ENCODE measurements at places on chromosomes 5 and 9.

DNA sequence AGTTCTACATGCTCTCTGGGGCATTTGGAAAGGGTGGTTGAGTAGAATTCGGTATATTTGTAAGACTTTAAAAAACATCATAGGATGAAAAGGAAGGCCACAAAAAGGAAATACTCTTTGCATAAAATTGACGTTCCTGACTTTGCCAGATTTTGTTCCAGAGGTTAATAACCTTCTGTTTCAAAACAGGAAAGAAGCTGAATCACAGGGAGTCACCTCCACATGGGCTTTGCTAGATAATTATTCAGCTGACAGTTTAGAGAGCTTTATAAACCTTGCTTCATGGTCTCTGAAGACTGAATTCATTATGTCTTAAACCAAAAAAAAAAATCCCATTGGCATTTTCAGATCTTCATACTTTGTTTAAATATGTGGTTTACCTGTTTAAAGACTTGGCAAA, 203.7 kb downstream of the SEMA6A start:
- no peak for DNase-seq

DNA sequence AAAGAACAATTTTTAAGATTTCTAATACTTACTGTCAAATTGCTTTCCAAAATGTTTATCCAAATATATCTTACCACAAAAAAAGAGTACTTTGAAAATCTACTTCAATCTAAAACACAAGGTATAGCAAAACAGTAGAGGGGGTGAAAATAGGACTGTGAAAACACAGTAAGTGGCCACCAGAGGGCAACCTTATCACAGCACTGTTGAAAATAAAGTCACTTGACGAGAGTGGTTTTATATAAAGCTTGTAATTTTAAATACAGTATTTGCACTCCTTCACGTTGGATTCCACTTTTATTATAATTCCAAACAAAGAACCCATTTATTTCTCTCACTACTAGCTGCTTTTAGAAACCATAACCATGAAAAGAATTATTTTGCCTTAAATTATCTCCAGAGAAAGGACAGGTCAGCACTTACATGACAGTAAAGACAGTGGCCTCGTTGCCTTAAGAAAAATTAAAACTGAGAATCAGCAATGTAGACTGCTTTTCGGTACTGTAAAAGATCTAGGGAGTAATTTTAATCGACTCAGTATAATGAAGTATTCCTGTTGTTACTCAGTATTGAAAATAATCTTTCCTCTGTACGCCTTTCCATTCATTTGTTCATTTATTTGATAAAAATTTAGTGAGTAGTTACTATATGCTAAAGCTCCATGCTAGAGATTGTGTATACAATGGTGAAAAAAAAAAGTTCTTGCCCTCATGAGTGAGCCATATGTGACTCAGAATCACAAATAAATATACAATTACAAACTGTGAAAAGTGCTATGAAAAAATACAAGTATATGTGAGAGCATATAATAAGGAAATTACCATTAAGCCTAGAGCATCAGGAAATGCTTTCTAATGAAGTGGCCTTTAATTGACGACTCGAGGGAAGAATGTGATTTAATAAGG, 40.0 kb upstream of the CDK5RAP2 start:
- DNase-seq = peak; percentile 55

GRCh38 chr9:75812141-75812540, 78.3 kb upstream of the PCSK5 start:
- DNase-seq = no peak

GRCh38 chr9:112786829-112787520, 36.4 kb downstream of the SNX30 start:
- DNase-seq = no peak

DNA sequence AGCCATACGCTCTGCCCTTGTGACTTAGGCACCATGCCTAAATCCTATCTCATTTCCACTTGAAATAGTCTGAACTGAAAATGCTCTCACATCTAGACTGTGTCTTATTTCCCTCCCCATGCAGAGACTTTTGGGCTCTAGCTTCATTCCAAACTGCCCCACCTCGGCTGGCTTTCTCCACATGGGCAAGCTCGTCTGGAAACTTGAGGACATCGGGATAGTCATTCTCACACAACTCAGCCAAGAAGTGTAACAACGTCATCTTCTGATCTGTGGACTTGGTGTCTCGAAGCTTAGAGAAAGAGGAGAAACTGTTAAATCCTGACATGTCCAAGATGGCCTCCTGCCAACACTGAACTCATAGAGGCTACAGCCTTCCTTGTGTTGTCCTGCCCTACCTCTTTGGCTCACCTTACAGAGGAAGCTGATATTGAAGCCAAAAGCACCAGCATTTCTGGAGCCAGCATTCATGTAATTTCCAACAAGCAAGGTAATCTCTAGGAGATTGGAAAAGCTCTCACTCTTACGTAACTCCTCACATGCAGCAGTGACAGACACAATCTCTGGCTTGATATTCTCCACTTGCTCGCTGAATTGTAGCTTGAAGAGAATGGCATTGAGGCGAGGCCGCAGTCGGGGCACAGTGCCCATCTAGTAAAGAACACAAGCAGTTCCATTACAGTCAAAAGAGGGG, 39.6 kb downstream of the PCDHGC5 start:
- DNase-seq = no peak

- no peak for DNase-seq
These were observed 178.3 kb downstream of the MRPS30 start for GRCh38 chr5:44987026-44987425.

GRCh38 chr5:59517926-59518585, 375.5 kb downstream of the PDE4D start:
- no peak for DNase-seq

GRCh38 chr9:96382839-96383164, 709 bp downstream of the SLC35D2 start:
- no peak for DNase-seq

Measured in H1 (cell line).